ENCODE measurements at places on chromosomes 5 and 9.

- DNase-seq: no peak
These were observed 173.1 kb downstream of the CCDC171 start for GRCh38 chr9:15725953-15726352.

GRCh38 chr5:97797994-97798451 is 615.0 kb upstream of the RIOK2 start:
- DNase-seq: no peak

- no peak for DNase-seq
These were observed 104.4 kb downstream of the C5orf15 start for GRCh38 chr5:133863857-133864585.

GRCh38 chr9:89588271-89588879 is 16.4 kb upstream of the GADD45G start:
- DNase-seq: no peak
